ENCODE measurements at places on chromosomes 12 and 14.

DNA sequence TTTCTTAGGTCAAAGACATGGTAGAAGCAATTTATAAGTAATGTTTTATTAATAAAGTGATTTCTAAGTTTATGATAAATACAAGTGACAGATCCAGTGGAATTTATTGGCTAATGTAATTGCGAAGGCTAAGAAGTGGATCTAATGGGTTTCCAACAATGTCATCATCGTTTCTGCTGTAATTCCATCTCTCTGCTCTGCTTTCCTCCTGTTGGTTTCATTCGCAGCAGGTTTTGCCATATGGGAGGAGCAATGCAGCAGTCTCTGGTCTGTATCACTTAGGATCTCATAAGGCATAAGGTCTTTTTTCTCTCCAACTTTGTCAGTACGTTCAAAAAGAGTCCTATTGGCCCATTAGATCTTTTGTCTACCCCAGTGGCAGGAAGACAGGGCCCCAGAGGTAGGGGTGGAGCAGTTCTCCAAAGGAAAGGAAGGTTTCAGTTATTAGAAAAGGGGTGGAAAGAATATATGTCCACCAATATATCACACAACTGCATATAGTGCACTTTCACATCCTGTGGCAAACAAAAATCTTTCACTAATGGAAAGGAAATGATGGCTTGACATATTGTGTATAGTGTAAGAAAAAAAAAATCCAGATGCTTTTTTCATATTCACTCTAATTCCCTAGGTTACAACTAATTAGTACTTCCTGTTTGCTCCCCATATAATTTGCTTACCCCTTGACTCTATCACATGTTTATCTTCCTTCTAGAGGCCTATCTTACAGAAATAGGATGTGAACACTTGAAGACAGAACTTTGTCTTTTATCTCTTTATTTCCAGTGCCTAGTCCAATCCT lies 451.3 kb downstream of the ZFP36L1 start:
- DNase-seq = no peak

GRCh38 chr12:47190271-47190750 lies 110.6 kb upstream of the AMIGO2 start:
- DNase-seq = no peak

GRCh38 chr12:123910761-123911193 lies 61.9 kb downstream of the CCDC92 start:
- DNase-seq = no peak

GRCh38 chr12:45933504-45933903 lies 56.9 kb downstream of the SCAF11 start:
- DNase-seq = no peak

- DNase-seq = no peak
Measured at GRCh38 chr14:21505012-21505553, 6.1 kb downstream of the METTL3 start.
